ENCODE measurements at places on chromosomes 6 and 20. TPM values are rescaled to one million over a fixed set of nuclear protein-coding genes. Genes with fewer than 3 reads are reported as not detected.

The MMP24 gene
- 13.0 TPM for total RNA-seq

The MGME1 gene
- 10.2 TPM for total RNA-seq

The CTCFL gene
- not detected for total RNA-seq

The SFT2D1 gene
- 49.7 TPM for total RNA-seq

The LY86 gene
- 13.8 TPM for total RNA-seq

The DDR1 gene
- 102 TPM for total RNA-seq

The FAM83D gene
- 2.0 TPM for total RNA-seq

The HAO1 gene
- not detected for total RNA-seq

The FAM83C gene
- total RNA-seq: not detected

The CDSN gene
- not detected for total RNA-seq

The SLC35D3 gene
- total RNA-seq: not detected

The BPIFA1 gene
- not detected for total RNA-seq

The DDX43 gene
- 2.5 TPM for total RNA-seq

The GINS1 gene
- 0.55 TPM for total RNA-seq

The AHI1 gene
- total RNA-seq: 33.4 TPM

The GMNN gene
- 10.0 TPM for total RNA-seq

The GJA1 gene
- total RNA-seq: 127 TPM

The ULBP3 gene
- total RNA-seq: 3.8 TPM

The CCDC28A gene
- 19.3 TPM for total RNA-seq

The ID1 gene
- 515 TPM for total RNA-seq

The HUS1B gene
- 1.0 TPM for total RNA-seq

The PROKR2 gene
- not detected for total RNA-seq

The TAAR1 gene
- not detected for total RNA-seq

The NKAIN4 gene
- not detected for total RNA-seq

The PRPH2 gene
- 1.2 TPM for total RNA-seq

The IP6K3 gene
- total RNA-seq: 4.6 TPM

The WRNIP1 gene
- total RNA-seq: 42.9 TPM

The MLIP gene
- total RNA-seq: 0.20 TPM

The KDM1B gene
- total RNA-seq: 19.6 TPM

The ANKRD66 gene
- not detected for total RNA-seq

The TRIM26 gene
- total RNA-seq: 48.1 TPM

The FRMD1 gene
- total RNA-seq: 0.09 TPM

The FGD2 gene
- 56.9 TPM for total RNA-seq

The CST2 gene
- not detected for total RNA-seq

The PSORS1C1 gene
- total RNA-seq: 8.2 TPM

The NR2E1 gene
- not detected for total RNA-seq

The ACTL10 gene
- total RNA-seq: 1.3 TPM

The RBL1 gene
- 5.7 TPM for total RNA-seq

The PEX7 gene
- total RNA-seq: 5.6 TPM

Measured in upper lobe of right lung (tissue), 1 donor.